ENCODE measurements at places on chromosomes 12 and 14.

GRCh38 chr14:72033365-72033764 lies 101.1 kb downstream of the RGS6 start:
- no peak for DNase-seq

GRCh38 chr12:129076441-129077320 lies 223.4 kb downstream of the GLT1D1 start:
- DNase-seq: no peak

- DNase-seq: no peak
Measured at GRCh38 chr12:25942709-25943108, 15.8 kb upstream of the RASSF8 start.

DNA sequence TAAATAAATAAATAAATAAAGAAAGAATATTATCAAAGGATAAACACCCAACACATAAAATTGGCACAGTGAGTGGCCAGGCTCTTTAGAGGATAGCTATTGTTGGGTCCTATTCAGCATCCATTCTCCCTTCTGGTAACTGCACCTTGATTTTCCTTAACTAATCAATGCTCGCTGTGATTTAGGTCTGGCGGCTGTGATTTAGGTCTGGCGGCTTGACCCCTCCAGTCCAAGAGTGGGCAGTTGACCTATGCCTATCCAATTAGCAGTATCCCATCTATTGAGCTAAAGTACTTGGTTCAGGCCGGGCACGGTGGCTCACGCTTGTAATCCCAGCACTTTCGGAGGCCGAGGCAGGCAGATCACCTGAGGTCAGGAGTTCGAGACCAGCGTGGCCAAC lies 9.7 kb upstream of the SLC15A4 start:
- DNase-seq: no peak

DNA sequence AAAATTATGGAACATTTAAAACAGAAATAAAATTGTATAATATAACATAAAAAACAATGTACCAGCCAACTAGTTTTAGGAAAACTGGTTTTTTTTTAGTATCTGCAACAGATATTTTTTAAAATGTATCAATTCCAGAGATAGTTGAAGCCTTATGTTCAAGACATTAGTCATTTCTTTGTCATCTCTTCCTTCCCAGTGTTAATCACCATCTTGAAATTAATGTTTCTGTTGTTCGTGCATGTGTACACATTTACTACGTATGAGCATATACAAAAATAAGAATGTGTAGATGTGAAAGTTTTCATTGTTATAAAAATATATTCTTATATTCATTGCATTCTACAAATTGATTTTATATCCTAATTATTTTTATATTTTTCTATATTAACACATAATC lies 1062.1 kb downstream of the SLC6A15 start:
- no peak for DNase-seq

DNA sequence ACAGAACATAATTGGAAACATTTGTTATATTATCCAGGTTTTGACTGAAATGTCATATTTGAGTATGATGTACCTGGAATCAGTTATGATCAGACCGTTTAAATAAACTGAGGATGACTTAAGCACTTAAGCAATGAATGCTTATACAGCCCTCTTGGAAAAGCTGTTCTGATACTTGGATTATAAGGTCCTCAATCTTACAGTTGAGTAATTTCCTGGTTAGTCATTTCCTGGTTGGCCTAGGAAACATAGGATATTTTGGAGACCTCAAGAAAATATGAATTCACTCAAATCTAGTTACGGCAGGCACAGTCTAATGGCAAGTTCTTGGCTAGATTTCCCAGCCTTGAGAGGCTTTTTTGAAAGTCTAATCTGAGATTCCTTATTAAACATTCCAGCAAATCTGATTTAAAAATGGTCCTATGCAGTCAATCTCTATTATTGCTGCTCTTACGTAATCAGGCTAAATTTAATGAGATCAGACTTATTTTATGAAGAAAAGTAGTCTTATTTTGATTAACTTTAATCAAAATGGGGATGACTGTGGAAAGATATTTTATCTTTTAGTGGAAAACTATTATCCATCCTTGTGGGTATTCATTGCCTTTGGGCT lies 447.2 kb downstream of the SNAPC1 start:
- DNase-seq: no peak

DNA sequence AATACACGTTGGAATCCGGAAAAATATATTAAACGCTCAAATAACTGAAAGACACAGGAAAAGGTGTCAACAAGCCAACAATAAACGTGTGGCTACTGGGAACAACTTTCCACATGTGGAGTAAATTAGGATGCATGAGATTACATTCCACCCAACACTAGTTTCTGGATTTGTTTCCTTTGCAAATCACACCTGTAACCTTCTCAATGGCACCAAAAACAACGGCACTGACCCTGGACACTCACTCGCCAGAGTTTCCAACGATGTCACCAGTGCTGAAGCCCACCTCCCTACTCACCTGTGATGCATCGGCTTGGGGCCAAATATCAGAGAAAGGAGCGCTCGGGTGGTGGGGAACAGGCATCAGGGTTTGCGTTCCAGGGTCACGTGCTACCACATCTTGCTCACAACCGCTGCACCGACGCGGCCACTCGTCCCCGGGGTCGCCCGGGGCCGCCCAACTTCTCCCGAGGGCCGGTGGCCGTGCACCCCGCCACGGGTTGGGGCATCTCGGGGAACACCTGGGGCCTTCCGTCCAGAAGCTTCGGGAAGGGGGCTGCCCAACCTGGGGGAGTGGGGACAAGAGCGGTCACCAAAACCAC lies 629 bp downstream of the PRDM4 start:
- DNase-seq: peak; percentile 39

- no peak for DNase-seq
Measured at GRCh38 chr12:100375038-100375735, 18.3 kb downstream of the SLC17A8 start.

DNA sequence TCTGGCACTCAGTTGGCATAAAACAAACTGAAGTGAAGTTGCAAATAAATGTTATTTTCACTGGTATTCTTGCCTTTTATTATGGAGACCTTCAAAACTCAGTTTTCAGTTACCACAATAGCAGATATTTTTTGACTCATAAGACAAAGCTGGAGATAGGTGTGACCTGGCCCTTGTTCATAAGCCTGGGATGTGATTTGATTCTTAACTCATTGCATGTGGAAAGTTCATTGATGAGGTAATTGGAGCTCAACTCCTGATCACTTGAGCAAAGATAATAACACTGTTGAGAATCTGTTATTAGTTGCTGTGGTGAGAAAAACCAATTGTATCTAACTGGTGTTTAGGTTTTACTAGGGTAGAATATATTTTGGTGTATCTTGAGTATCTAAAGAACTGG lies 105.1 kb downstream of the AEBP2 start:
- no peak for DNase-seq

- no peak for DNase-seq
Measured at GRCh38 chr14:84040101-84040500, 1489.8 kb upstream of the FLRT2 start.

GRCh38 chr12:4432878-4433744 lies 12.5 kb downstream of the FGF6 start:
- no peak for DNase-seq
